ENCODE measurements at places on chromosomes 4 and X.
A peak's percentile ranks its signal among the peaks of the same experiment; 100 is the strongest.

GRCh38 chr4:76494243-76494642, 59.2 kb downstream of the SHROOM3 start:
- no peak for DNase-seq

- no peak for DNase-seq
Observed at GRCh38 chr4:130485371-130485770, 1389.4 kb downstream of the C4orf33 start.

DNA sequence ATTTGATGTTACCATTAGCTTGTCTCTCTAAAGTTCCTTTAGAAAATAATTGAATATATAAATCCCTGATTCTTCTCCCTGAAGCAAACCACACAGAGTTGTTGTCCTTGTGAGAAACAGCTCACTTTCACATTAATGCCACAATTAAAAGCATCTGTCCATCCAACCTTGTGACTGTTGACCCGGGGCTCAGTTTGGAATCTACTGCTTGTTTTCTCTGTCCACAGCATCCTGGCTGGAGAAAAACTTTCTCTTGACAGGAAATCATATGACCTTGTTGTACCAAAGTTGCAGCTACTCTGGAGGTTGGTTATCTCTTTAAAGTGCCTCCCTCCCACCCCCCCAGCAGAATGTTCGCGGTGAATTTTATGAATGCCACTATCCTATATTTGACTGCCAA, 3.1 kb downstream of the PRKG2 start:
- DNase-seq = no peak

DNA sequence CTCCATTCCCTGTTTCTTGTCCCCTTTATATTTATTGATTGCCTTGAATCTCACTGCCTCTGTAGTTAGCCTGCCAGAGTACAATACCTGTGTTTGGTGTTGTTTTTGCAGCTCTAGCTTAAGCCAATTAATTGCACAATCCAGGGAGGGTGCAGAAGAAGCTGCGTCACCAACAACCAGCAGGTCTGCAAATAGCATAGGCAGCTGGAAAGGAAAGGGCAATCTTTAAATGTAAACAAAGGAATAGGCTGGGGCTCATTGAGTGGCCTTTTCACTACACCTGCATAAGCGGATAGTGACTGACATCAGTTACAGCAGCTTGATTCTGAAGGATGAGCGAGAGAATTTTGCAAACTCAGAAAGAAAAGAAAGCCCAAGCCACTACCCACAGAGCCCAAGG, 106.8 kb upstream of the RAI2 start:
- DNase-seq = no peak

DNA sequence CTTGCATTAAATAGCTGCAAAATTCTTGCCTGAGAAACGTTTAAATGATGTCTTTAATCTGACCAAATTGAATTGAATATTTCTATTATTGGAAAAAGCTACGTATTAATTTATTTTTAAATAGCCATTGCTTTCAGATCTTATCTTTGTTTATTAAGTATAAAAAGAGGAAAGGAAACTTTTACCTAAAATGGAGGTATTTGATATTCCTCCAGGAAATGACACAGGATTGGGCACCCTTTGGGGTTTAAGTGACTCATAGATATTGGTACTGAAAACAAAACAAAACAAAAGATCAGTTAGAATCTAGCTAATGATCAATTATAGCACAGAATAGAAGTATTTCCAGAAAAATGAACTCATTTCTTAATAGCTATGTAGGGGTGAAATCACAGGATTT, 34.1 kb downstream of the PLS3 start:
- DNase-seq = no peak

- DNase-seq = no peak
Observed at GRCh38 chrX:49237060-49237459, 1.8 kb downstream of the CCDC22 start.

- no peak for DNase-seq
Observed at GRCh38 chr4:81049907-81050306, 19.4 kb downstream of the BMP3 start.

DNA sequence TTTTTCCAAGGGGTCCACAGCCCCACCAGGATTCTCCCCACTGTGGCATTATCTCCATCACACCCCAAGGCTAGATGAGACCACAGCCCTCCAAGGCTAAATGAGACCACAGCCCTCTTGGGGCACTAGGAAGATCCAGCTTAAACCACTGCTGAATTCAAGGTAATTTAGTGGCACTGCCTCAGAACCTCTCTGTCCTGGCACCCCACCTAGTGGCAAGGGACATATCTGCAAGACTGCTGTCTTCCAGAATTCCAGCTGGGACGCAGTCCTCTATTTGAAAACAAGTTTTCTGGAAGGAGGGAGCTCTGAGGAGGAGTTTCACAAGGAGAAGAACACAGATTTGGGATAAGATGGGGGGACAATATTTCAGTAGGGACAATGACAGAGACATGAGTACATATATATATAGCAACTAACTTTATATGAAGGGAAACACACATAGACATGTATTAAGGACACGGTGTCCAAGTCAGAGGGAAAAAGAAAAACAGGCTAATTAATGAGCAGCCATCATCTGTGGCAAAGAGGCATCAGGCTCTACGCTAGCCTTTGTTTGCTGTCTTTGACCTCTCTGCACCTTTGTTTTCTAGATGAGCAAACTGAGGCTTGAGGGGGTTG, 9.3 kb downstream of the CETN2 start:
- peak; percentile 16 for DNase-seq

DNA sequence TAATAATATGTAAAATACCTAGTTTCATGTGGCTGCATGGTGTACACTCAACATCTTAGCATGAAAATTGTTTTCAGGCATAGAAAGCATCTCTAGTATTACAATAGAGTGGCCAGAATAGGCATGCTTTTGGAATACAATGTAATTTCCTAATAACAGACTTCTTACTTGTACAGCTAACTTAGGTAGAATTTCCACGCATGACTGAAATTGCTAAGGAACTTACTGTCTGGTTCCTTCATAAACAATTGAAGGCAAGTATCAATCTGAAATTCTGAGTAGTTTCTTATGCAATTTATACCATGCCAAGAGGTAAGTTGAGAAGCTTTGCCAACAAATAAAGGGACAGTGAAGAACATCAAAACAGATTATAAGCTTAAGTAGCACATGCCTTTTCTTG, 26.7 kb downstream of the SULT1E1 start:
- no peak for DNase-seq

DNA sequence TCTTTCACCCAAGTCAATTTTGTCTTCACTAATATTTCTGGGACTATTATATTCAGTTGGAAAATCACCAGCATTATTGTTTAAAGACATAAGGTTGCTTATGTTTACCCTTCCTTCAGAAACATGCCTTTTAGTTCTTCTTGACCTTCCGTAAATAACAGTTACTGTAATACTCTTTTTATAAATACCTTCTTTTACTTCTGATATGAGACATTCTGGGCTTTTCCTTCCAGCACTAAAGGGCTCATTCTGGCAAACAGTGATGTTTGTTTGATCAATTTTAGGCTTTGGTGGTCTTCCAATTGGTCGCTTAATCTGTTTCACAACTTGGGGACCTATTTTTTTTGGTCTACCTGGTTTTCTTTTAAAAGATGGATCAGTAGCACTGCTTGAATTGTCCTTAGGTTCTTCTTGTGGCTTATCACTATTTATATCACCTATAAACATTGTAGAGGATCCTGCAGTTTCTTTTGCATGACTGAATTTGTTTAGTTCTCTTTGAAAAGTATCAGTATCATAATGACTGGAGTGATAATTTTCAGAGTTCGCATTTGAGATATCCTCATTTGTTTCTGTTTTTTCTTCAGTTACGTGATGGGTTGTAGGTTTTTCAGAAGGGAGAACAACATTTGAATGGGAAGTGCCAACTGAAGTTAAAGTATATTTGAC, 64.8 kb downstream of the NCAPG start:
- DNase-seq = no peak

DNA sequence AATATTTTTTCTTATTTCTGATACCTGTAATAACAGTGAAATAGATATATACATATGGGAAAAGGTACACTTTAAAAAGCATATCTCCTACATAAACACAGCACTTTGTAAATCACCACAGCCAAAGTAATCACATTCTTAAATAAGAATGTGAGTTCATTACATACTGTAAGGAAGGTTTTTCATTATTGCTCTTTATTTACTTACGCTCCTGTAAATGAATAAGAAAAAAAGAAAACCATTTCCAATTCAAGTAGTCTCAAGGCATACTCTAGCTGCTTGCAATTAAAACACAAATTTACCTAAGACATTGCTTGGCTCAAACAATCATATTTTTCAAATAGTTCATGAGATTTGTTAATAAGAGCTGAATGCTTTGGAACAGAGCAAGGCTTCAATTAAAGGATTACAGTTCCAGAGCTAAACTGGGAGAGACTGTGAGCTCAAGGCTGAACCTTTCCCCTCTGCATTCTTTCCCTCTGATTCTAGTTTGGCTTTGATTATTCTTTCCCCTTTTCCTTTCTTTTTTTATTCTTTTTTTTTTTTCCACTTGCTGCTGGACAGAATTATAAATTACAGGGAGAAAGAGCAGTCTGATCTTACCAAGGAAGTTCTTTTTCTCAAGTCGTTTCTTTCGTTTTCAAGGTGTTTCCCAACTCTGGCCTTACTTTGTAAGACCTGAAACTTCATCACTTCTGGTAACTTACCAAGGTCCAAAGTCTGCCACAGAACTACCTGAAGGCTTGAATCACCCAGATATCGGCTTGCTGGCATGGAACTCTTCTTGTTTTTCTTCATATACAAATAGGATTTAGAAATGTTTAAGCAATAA, 278.3 kb downstream of the INPP4B start:
- DNase-seq = no peak

DNA sequence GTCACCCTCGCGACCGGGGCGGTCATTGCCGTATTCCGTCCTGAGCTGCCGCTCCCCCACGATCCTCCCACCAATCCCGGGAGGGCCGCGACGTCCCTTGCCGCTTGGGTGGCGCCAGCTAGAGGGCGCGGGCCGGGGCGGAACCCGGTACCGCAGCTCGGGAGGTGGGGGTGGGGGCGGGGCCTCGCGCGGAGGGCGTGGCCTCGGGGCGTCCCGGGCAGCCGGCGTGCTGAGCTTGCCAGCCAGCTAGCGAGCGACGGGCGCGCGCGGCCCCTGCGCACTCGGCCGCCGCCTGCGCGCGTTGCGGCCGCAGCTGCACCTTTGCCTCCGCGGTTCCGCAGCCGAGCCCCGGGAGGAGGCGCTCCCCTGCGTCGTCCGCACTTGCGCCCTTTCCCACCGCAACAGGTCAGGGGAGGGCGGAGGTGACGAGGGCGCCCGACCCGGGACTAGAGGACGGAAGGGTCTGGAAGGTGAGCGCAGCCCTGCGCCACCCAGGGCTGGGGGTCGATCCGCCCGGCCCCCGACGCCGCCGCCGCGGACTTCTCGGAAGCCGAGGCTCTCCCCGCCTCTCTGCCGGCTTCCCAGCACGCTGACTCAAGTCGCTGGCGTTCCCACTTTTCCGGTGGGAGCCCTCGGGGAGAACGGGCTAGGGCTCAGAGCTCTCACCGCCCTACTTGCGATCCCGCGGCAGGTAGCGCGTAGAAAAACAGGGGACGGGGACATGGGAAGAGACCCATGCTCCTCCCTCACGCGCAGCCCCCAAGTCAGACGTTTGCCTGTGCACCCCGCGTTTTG, at the start of gene AFF1:
AFF1 (plus strand) TSS at position 241 of the 795 bp plus-strand sequence. CDS start 13,523 bp downstream, outside the sequence.
- DNase-seq = peak; percentile 39

GRCh38 chrX:36568946-36569345, 439.2 kb upstream of the FAM47C start:
- no peak for DNase-seq

GRCh38 chrX:119069128-119069527, 3.7 kb upstream of the CT47C1 start:
- DNase-seq = no peak

- no peak for DNase-seq
Observed at GRCh38 chr4:2489081-2489805, 20.3 kb downstream of the RNF4 start.

DNA sequence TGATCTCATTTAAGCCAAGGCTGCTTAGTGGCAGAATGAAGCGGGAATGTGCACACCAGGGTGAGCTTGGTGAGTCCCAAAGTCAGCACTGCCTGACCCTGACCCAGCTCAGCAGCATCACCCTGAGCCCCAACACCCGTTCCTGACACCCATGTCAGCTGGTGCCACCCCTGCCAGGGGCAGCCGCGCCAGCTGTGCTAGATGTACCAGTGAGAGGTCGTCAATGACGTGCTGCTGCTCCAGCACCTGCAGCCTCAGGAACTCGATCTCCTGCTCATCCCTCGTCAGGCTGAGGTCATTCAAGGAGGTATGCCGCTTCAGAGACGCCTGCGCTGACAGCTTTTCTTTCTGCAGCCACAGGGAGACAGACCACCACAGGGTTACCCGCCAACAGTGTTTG, 61.7 kb upstream of the C4orf50 start:
- no peak for DNase-seq

- no peak for DNase-seq
Observed at GRCh38 chr4:76322236-76322635, 15.7 kb downstream of the STBD1 start.

DNA sequence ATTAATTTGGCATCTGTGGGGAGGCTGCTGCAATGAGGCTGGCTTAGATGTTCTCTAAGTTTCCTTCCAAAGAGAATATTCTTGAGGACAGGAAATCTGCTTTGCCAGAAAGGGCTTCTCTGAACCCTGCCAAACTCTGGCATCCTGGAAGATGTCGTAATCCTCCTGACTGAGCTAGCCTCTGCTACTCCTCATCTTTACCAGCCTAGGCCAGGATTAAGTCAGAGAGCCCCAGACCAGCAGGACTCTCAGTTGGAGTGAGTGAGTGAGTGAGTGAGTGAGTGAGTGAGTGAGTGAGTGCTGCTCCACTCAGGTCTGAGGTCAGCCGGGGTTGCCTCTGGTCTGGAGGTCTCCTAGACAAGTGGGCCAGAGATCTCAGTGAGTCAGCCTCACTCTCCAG, 104.9 kb upstream of the SOD3 start:
- DNase-seq = no peak

GRCh38 chrX:41824551-41824950, 98.8 kb downstream of the CASK start:
- no peak for DNase-seq

GRCh38 chr4:183823434-183823833, 81.7 kb upstream of the STOX2 start:
- peak; percentile 1 for DNase-seq

GRCh38 chr4:160110891-160111290, 1008.0 kb downstream of the RAPGEF2 start:
- no peak for DNase-seq

DNA sequence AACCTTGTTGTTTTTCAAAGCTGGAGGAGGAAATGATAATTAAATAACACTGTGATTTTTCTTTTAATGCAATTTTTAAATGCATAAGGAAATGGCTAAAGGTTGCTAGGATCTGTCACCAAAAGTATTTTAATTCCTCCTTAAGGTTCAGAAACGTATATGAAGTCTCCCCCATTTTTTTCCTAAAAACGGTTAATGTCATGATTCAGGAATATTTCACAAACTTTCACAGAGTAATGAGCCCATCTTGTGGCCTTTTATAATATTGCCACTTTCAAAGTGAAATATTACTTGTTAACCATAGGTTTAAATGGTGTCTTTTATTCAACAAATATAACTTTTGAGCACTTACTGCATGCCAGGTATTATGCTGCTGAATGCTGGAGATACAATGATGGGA, 99.5 kb upstream of the USP38 start:
- no peak for DNase-seq
